T-cell (primary cell): ENCODE measurements at places on chromosomes 1 and 21. TPM values are rescaled to one million over a fixed set of nuclear protein-coding genes. Genes with fewer than 3 reads are reported as not detected.
A peak's percentile ranks its signal among the peaks of the same experiment; 100 is the strongest.

GRCh38 chr21:35611708-35612132, 448.6 kb downstream of the SETD4 start:
- H3K36me3 ChIP-seq = no peaks in the 10 kb centered on the region
- no peak for DNase-seq
- no peaks in the 10 kb centered on the region for H3K4me1 ChIP-seq
- no peak overlapping the region for H3K27ac ChIP-seq

GRCh38 chr1:79679916-79680315, 673.4 kb upstream of the ADGRL4 start:
- no peak overlapping the region for H3K27ac ChIP-seq
- no peaks in the 10 kb centered on the region for H3K4me1 ChIP-seq
- no peaks in the 10 kb centered on the region for H3K36me3 ChIP-seq

DNA sequence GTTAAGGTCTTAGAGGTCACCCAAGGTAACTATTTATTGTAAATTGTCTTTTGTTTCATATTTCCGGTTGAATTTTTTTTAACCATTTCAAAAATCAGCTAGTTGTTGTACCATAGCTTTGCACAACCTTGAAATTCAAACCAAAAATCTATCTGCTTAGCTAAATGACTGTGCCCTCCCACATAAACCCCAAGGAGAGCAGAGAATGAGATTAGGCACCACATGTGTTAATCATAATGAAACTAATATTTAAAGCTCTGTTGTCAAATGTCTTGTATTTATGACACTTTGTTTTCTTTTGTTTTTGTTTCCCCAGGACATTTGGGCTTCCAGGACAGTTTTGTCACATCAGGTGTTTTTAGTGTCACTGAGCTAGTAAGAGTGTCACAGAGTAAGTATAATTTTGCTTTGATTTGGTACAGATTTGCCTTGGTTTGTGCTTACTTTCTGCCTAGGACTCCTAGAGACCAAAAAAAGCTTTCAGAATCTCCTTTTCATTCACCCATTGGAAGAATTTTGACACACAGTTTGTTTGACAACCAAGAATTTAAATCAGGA, 249.9 kb downstream of the NFIA start:
- no peaks in the 10 kb centered on the region for H3K27me3 ChIP-seq
- H3K27ac ChIP-seq = no peak overlapping the region
- no peaks in the 10 kb centered on the region for H3K4me1 ChIP-seq
- H3K4me3 ChIP-seq = no peak overlapping the region
- DNase-seq = no peak

DNA sequence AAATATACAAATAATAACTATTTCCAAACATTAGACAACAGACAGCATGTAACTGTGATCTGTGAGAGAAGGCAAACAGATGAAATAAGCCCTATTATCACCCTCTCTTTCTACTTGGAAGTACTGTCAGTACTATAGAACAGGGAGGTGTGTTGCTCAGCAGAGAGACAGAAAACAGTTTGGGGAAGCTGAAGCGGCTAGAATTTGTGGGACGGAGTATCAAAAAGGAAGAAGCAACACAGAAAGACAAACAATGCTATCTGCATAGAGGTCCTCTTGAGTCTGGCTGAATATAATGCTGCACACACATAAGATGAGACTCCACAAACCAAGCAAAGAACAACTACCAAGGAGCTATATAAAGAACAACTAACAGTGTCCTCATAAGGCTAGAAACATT, 59.4 kb downstream of the ZZZ3 start:
- peaks cover 8% of the 10 kb centered on the region for H3K36me3 ChIP-seq
- no peak overlapping the region for H3K27ac ChIP-seq
- H3K4me1 ChIP-seq = no peaks in the 10 kb centered on the region

DNA sequence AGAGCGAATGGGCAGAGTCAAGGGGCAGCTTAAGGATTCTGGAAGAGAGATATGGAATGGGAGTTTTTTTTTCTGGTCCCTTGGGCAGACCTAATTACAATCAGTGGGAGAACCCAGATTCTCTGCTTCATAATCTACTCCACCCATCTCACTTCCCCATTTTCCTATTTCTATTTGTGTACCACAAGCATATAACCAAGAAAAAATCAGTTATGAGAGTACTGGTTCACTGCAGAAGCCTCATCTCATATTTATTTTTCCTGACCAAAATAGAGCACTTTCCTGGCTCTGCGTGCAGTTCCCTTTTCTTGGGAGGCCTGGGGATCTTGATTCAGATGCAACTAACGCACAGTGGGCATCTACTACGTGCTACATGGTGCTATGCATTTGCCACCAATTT, 82.2 kb upstream of the SLFNL1 start:
- H3K27ac ChIP-seq = no peak overlapping the region
- H3K27me3 ChIP-seq = no peaks in the 10 kb centered on the region
- peaks cover 3% of the 10 kb centered on the region for H3K36me3 ChIP-seq
- H3K4me3 ChIP-seq = no peak overlapping the region
- no peak for DNase-seq
- no peaks in the 10 kb centered on the region for H3K4me1 ChIP-seq

DNA sequence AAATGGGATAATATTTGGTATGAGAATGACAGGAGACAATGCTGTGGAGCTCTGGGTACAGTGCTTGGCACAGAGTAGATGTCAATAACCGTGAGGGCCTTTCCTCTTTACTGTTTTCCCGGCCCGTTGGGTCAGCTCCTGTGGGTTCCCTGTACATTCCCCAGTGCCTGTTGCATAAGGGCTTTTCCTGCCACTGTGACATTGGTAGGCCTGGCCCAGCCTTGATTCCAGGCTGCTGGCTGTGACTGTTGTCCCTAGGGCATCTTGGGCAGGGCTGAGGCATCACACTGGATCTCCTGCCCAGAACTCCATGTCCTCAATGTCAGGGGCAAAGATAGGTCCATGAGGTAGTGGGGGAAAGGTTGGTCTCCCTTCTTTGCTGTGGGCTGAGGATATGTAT, 25.8 kb upstream of the MYCL start:
- H3K4me3 ChIP-seq = no peak overlapping the region
- peaks cover under 1% of the 10 kb centered on the region for H3K27me3 ChIP-seq
- no peak for DNase-seq
- H3K36me3 ChIP-seq = no peaks in the 10 kb centered on the region

DNA sequence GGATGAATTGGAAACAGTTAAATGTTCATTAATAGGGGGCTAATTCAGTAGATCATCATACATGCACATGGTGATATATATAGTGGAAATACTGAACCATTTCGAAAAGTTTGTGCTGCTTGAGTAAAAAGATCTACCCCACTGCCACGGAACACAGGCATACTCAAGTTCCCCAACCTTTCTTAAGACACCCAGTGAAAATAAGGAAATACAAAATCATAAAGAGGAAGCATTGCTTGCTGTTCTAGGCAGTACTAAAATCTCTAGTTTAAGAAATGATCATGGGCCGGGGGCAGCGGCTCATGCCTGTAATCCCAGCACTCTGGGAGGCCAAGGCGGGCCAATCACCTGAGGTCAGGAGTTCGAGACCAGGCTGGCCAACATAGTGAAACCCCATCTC, 37.6 kb upstream of the KIRREL1 start:
- H3K4me3 ChIP-seq = no peak overlapping the region
- H3K27ac ChIP-seq = no peak overlapping the region
- DNase-seq = no peak
- peaks cover 7% of the 10 kb centered on the region for H3K27me3 ChIP-seq
- no peaks in the 10 kb centered on the region for H3K4me1 ChIP-seq

- H3K36me3 ChIP-seq = peaks cover 32% of the 10 kb centered on the region
- peaks cover 44% of the 10 kb centered on the region for H3K4me1 ChIP-seq
- H3K27me3 ChIP-seq = no peaks in the 10 kb centered on the region
- no peak for DNase-seq
- H3K4me3 ChIP-seq = no peak overlapping the region
Measured at GRCh38 chr1:151988405-151988923, 5.2 kb downstream of the S100A10 start.

GRCh38 chr1:58618303-58618702, 41.3 kb upstream of the TACSTD2 start:
- no peaks in the 10 kb centered on the region for H3K4me1 ChIP-seq
- H3K36me3 ChIP-seq = no peaks in the 10 kb centered on the region
- H3K27ac ChIP-seq = no peak overlapping the region
- H3K27me3 ChIP-seq = no peaks in the 10 kb centered on the region

- H3K36me3 ChIP-seq = no peaks in the 10 kb centered on the region
- no peak overlapping the region for H3K27ac ChIP-seq
- no peak overlapping the region for H3K4me3 ChIP-seq
- no peaks in the 10 kb centered on the region for H3K27me3 ChIP-seq
Measured at GRCh38 chr1:219433496-219434131, 179.3 kb downstream of the ZC3H11B start.

GRCh38 chr21:25385341-25385740, 221.9 kb downstream of the MRPL39 start:
- no peak for DNase-seq
- H3K27me3 ChIP-seq = no peaks in the 10 kb centered on the region
- H3K4me1 ChIP-seq = peaks cover 4% of the 10 kb centered on the region
- H3K27ac ChIP-seq = no peak overlapping the region
- H3K4me3 ChIP-seq = no peak overlapping the region

- peaks cover 6% of the 10 kb centered on the region for H3K27me3 ChIP-seq
- H3K4me3 ChIP-seq = peak within 1 kb of the TSS; percentile 96
- no peaks in the 10 kb centered on the region for H3K36me3 ChIP-seq
- H3K27ac ChIP-seq = peak within 1 kb of the TSS; percentile 83
Measured at GRCh38 chr1:107965110-107965991, at the start of gene VAV3. TSS of gene VAV3 (minus strand) at chr1:107965180. CDS start at chr1:107964869, 311 bp downstream.

DNA sequence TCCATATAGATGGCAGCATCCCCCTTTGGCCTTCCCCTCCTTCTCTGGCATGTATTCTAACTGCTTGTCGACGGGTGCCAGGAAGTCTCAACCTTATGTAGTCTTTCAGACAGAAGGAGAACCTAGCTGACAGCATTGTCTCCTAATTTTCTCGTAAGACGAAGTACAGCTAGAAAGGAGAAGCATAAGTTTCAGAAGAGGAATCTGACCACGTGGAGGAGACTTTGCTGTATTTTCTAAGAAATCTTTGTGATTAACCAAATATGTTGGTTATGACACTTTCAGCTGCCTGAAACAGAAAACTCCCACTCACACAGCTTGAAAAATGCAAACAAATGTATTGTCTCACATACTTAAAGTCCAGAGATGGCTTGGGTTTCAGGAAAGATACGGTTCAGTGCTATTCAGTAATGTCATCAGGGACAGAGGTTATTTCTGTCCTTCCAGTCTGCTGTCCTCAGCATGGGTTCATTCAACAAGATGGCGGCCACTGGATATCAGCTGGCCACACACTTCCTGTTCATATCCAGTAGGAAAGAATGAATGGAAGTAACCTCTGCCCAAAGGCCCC, 109.5 kb upstream of the ZNF648 start:
- H3K27me3 ChIP-seq = no peaks in the 10 kb centered on the region
- no peak overlapping the region for H3K4me3 ChIP-seq
- H3K36me3 ChIP-seq = no peaks in the 10 kb centered on the region
- DNase-seq = no peak
- no peaks in the 10 kb centered on the region for H3K4me1 ChIP-seq

GRCh38 chr1:23369335-23370013, at the start of gene ZNF436:
TSS of gene ZNF436 (minus strand) at chr1:23369836. CDS start at chr1:23368005, 1,831 bp downstream.
- DNase-seq = peak; percentile 56
- peak within 1 kb of the TSS; percentile 99 for H3K4me3 ChIP-seq
- H3K27me3 ChIP-seq = no peaks in the 10 kb centered on the region
- H3K4me1 ChIP-seq = peaks cover 22% of the 10 kb centered on the region
- H3K27ac ChIP-seq = peak within 1 kb of the TSS; percentile 90

- H3K27ac ChIP-seq = no peak overlapping the region
- H3K36me3 ChIP-seq = no peaks in the 10 kb centered on the region
- no peaks in the 10 kb centered on the region for H3K4me1 ChIP-seq
- H3K27me3 ChIP-seq = peaks cover 27% of the 10 kb centered on the region
- H3K4me3 ChIP-seq = no peak overlapping the region
- DNase-seq = no peak
Measured at GRCh38 chr1:55045430-55045829, 6.1 kb downstream of the PCSK9 start.

GRCh38 chr1:181202986-181203555, 114.6 kb downstream of the IER5 start:
- H3K36me3 ChIP-seq = no peaks in the 10 kb centered on the region
- no peak for DNase-seq
- no peaks in the 10 kb centered on the region for H3K27me3 ChIP-seq
- no peak overlapping the region for H3K4me3 ChIP-seq
- H3K4me1 ChIP-seq = no peaks in the 10 kb centered on the region
- H3K27ac ChIP-seq = no peak overlapping the region

GRCh38 chr1:65022216-65022615, 55.9 kb upstream of the JAK1 start:
- no peak overlapping the region for H3K4me3 ChIP-seq
- H3K36me3 ChIP-seq = no peaks in the 10 kb centered on the region

GRCh38 chr1:246404078-246404477, 103.0 kb downstream of the SMYD3 start:
- no peaks in the 10 kb centered on the region for H3K4me1 ChIP-seq
- no peak overlapping the region for H3K4me3 ChIP-seq
- no peak overlapping the region for H3K27ac ChIP-seq

DNA sequence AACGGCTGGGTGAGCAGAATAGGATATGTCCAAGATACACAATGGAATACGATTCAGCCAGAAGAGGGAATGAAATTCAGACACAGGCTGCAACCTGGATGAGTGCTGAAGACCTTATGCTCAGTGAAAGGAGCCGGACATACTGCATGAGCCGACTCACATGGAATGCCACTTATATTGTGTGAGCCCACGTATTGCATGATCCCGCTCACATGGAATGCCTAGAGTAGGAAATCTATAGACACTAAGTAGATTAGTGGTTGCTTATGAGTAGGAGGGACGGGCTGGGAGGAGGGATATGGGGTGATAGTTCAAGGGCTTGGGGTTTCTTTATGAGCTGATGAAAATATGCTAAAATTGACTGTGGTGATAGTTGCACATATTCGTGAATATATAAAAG, 26.8 kb downstream of the TMPRSS2 start:
- no peaks in the 10 kb centered on the region for H3K27me3 ChIP-seq
- no peaks in the 10 kb centered on the region for H3K4me1 ChIP-seq
- DNase-seq = no peak
- H3K27ac ChIP-seq = no peak overlapping the region
- H3K36me3 ChIP-seq = no peaks in the 10 kb centered on the region

DNA sequence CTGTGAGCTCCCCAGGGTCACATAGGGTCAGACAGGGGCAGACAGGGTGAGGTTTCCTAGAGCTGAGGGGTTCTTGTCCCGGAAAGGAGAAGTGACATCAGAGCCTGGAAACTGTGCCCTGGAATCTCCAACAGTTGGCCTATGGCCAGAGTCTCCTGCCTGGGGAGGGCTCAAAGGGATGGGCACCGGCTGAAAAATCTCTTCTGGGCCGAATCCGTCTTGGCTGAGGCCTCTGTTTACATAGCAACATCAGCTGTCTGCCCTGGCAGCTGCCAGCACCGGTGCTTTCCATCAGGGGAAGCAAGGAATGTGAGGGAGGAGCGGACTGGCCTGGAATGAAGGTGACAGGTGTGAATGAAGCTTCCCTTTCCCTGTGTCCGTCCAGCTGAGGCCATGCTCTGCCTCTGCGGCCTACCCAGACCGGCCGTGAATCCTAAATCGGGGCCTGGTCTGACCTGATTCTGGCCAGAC, 30.7 kb downstream of the VASH2 start:
- no peak overlapping the region for H3K4me3 ChIP-seq
- DNase-seq = no peak
- H3K27me3 ChIP-seq = no peaks in the 10 kb centered on the region
- H3K27ac ChIP-seq = no peak overlapping the region

GRCh38 chr21:42187976-42188653, 30.8 kb upstream of the ABCG1 start:
- peak; percentile 78 for DNase-seq
- no peaks in the 10 kb centered on the region for H3K27me3 ChIP-seq
- peak overlapping the region; percentile 75 for H3K27ac ChIP-seq
- no peaks in the 10 kb centered on the region for H3K36me3 ChIP-seq
- H3K4me3 ChIP-seq = peak overlapping the region; percentile 11

DNAJC6 gene
- 2.4 TPM for total RNA-seq

CR1L gene
- total RNA-seq = not detected

S100A12 gene
- not detected for total RNA-seq

IFI6 gene
- 28.2 TPM for total RNA-seq

CFHR4 gene
- total RNA-seq = not detected

GPR37L1 gene
- total RNA-seq = not detected

TP73 gene
- 0.21 TPM for total RNA-seq

PI4KB gene
- 76.5 TPM for total RNA-seq

FNBP1L gene
- total RNA-seq = 1.5 TPM
